Fibroblast of gingiva (primary cell): ENCODE measurements at places on chromosomes 7 and 10.

GRCh38 chr7:145105561-145105960 is 269.7 kb upstream of the TPK1 start:
- no peak for DNase-seq

GRCh38 chr7:47313564-47313963 is 268.3 kb downstream of the TNS3 start:
- DNase-seq = no peak

DNA sequence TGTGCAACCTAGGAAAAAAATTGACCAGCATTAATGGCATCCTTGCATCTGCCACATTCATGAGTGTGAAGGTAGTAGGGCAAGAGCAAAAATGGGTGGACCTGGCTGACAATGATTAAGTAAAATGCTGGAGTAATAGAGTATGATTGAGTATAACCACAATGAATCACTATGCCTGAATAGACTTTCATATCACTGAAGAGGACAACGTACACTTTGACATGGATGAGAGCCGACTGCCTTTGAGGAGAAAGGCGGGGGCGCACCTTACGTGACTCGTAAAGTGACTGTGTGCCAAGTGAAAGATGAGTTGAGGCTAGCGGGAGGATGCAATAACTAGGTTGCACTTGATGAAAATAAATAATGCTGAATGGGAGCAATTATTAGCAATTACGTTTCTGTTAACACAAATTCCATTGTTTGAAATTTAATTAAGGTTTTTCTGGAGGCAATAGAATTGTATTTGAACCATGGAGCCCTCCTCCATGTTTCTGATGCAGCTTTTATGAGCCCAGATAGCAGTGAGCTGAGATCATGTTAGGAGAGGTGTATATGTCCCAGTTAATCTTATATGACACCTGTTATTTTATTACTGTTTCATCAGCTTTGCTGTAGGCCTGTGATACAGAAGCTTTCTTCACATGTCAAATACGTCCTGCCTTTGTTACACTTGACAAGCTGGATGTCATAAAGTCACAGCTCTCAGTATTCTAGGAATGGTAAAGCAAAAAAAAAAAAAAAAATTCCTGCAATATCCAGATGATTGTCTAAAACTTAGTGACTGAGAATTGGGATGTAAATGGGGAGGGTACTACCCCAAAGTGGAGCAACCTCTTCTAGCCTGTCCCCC is 596.5 kb downstream of the NXPH1 start:
- no peak for DNase-seq

DNA sequence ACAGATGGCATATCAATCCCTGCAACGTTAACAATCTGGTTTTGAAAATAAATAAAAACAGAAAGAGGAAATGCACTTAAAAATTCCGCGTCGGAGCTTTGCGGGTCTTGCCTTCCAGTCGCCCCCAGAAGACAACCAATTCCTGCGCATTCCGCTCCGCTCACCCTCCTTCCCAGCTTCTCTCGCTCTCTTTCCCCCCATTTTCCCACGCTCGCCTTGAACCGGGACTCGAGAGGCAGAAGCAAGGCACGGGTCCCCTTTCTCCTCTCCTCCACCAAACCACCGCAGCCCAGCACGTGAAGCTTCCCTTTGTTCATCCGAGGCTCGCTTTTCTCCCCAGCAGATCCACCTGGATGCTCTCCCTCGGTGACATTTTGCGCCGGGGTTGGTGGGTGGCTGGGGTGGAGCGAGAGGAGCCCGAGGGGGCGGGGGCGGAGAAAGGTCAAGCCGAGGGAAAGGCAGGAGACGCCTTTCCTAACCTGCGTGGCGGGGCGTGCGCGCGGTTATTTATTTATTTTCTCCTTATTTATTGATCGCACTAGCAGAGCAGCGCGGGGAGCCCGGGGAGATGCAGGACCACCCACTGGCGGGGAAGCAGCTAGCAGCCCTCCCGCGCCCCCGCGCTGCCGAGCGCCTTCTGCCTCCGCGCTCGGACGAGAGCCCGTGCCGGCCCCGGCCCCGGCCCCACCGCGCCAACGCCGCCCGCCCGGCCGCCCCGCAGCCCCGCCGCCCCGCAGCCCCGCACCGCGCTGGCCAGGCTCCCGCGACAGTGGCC is at the start of gene KCND2:
Gene KCND2, plus strand, starts transcription at position 475 of the 775 bp plus-strand sequence.
- no peak for DNase-seq

DNA sequence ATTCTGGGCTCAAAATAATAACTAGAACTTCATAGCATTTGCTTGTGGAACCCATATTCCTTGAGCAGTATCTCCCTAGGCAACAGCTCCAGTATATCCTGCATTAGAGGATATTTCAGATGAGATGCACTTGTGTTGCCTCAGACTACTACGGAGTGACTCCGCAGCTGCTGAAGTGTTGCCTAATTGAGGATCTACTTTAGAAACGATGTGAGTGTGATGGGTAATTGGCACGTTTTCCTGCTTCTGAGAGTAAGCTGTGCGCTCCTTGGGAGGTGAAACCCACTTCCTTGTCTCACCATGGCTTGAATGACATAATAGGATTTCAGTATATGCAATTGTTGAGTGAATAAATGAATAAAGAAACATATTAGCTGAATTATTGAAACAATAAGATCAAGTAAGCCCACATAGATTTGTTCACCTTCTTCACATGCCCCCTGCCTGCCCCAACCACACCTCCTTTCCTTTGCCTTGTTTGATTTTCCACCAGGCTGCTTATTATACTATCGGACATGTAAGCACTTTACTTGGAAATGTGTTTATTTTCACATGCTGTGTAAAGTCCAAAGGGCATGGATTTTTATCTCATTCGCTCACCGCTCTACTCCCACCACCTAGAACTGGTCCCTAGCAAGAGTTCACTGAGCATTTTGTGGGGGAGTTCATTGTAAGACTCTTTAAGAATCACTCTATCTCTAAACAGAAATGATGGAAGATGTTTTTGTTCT is 303.8 kb downstream of the KCNMA1 start:
- DNase-seq = peak; percentile 7

DNA sequence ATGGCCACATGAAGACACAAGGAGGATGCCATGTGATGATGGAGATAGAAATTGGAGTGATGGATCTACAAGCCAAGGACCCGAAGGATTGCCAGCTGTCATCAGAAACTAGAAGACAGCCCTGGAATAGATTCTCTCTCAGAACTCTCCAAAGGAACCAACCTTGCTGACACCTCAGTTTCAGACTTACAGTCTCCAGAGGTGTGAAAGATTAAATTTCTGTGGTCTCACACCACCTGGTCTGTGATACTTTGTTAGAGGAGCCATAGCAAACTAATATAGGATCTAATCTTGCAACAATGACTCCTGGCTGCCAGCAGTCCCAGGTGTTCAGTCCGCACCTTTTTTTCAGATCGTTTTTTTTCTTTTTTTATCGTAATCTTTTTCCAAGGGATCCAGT is 647.3 kb upstream of the GHITM start:
- DNase-seq = no peak

DNA sequence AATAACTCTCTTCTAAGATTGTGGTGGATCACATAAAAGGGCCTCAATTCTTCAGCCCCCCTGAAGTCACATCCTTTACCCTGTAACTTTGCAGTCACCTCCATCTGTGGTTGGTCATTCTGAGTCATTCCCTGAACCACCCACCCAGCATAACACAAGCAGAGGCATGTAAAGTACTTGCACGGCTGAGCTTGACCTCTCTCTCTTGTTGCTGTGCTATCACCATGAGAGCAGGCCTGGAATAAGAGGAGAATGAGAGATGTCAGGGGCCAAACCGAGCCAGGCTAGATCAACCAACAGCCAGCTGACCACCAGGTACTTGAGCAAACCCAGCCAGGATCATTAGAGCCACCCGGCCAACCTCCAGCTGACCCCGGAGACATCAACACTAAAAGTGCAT is 13.5 kb upstream of the STK17A start:
- no peak for DNase-seq

DNA sequence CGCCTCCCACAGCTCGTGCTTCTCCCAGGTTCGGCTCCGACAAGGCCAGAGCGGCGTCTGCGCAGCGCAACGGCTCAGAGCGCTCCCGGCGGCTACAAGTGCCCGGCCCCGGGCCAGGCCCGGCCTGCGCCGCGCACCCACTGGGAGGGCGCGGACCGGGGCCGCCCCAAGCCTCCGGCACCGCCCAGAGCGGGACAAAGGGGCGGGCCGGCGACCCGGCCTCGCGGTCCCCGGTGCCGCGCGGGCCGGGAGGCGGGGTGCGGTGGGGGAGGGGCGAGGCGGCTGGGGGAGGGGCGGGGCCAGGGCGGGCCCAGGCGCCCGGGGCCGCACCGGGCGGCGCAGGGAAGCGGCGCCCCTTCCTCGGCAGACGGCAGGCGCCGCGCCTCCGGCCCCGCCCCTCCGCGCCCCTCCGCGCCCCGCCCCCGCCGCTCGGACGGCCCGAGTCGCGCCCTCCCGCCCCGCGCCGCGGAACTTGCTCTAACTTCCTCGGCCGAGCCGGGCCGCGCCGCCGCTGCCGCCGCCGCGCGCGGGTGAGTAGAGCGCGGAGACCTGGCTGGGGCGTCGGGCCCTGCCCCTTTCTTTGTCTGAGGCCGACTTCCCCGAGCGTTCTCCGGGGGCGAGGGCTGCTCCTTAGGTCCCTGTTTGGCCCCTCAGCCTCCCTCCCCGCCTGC is at the start of gene TSPAN14:
Gene TSPAN14, plus strand, starts transcription at position 469 of the 671 bp plus-strand sequence. CDS start 34,924 bp downstream, outside the sequence.
- DNase-seq = peak; percentile 82

DNA sequence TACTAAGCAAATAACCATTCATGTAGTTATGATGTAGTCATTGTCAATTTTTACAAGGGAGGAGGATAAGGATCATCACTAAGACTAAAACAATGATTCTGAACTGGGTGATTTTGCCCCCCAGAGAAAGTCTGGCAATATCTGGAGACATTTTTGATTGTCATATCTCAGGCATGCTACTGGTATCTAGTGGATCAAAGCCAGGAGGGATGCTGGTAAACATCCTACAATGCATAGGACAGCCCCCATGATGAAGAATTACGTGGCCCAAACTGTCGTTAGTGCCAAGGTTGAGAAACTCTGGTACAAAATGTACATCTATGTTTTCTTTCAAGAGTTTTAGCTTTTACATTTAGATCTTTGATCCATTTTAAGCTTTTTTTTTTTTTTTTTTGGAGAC is 57.3 kb downstream of the GBF1 start:
- DNase-seq = no peak

GRCh38 chr7:100166317-100166940 is 2.0 kb downstream of the GAL3ST4 start:
- no peak for DNase-seq

DNA sequence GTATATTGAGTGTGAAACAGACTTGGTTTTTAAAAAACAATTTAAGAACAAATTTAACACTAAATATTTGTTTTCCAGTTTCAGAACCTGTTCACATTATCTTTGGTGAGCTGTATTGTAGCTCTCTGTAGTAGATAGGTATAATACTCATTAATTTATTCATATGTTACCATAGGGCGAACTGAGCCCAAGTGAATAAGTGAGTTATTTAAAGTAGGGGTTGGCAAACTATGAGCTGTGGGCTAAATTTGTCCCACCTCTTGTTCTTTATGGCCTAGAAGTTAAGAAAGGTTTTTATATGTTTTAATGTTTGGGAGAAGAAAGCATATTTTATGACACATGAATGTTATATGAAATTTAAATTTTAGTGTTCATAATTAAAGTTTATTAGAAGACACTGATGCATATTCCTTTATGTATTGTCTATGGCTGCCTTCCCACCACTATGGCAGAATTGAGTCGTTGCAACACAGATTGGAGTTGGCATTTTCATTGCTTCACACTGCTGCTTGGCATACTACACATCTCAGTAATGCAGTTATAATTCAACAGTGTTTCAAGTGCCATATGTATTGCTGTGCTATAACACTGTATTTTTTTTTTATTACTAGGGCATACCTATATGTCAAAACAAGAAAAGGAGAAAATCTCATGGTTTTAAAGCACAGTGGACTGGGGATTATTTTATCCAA is 146.5 kb downstream of the ADK start:
- DNase-seq = peak; percentile 76
